AG04449 (cell line): ENCODE measurements at places on chromosomes 6 and 20.

GRCh38 chr6:67210450-67210849 lies 1424.6 kb upstream of the ADGRB3 start:
- DNase-seq = no peak

GRCh38 chr20:54469952-54470351 lies 5.4 kb upstream of the DOK5 start:
- no peak for DNase-seq

- DNase-seq = no peak
These were observed 66.7 kb downstream of the VEGFA start for GRCh38 chr6:43836507-43837240.

- no peak for DNase-seq
These were observed 7.1 kb downstream of the PRIM2 start for GRCh38 chr6:57324538-57324937.

DNA sequence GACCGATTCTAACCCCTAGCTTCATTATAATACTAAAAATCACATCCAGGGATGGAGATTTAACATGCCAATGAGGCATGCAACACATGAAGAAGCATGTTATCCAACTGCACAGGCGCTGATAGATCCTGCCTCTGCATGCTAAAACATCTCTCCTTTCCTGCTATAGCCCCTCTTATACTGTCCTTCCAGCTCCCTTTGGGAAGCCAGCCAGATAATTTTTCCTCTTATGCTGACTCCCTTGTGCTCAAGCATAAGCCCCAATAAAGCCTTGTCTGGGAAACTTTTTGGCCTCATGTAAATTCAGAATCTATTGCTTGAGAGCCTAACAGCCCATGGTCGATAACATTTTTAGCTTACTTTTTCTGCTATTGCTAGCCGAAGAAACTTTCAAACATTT lies 404.3 kb downstream of the EPM2A start:
- DNase-seq = no peak

GRCh38 chr6:13418844-13419243 lies 68.6 kb downstream of the GFOD1 start:
- no peak for DNase-seq

GRCh38 chr6:87724983-87725811 lies 23.2 kb upstream of the AKIRIN2 start:
- DNase-seq = no peak

DNA sequence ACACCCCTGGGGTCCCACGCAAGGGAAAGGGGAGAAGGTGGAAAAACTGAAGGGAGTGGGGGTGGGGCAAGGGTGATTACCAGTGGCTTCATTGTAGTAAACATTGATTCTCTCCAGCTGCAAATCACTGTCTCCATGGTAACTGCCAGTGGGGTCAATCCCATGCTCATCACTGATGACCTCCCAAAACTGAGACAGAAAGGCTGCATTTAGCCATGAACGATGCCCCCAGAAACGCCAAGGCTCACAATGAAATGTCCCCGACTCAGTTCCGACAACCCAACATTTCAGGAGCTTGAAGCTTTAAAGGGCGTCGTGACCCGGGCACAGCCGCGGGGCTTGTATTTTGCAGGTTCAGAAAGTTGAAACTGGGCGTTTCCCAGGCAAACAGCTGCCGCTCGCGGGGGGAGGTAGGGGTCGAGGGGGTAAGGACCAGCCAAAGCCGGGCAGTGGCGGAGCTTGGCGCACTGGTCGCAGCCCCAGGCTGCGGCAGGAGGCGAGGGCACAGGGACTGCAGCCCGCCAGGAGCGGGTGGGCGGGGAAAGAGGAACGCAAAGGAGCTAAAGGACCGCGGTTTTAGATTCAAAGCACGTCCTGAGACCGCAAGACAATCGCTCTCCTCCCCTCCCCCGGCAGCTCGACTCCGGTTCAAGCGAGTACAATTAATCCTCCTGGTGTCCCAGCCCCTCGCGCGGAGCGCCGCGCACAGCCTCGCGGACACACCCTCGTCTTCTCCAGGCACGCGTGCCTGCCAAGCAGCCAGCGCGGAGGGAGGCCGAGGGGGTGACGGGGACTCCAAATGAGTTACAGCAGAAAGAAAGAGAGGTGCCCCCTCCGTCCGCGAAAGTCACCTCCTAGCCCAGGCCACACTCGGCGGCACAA lies 731 bp downstream of the TUBB2B start:
- no peak for DNase-seq

- no peak for DNase-seq
These were observed 33.4 kb upstream of the ZMYND8 start for GRCh38 chr20:47389867-47390347.

DNA sequence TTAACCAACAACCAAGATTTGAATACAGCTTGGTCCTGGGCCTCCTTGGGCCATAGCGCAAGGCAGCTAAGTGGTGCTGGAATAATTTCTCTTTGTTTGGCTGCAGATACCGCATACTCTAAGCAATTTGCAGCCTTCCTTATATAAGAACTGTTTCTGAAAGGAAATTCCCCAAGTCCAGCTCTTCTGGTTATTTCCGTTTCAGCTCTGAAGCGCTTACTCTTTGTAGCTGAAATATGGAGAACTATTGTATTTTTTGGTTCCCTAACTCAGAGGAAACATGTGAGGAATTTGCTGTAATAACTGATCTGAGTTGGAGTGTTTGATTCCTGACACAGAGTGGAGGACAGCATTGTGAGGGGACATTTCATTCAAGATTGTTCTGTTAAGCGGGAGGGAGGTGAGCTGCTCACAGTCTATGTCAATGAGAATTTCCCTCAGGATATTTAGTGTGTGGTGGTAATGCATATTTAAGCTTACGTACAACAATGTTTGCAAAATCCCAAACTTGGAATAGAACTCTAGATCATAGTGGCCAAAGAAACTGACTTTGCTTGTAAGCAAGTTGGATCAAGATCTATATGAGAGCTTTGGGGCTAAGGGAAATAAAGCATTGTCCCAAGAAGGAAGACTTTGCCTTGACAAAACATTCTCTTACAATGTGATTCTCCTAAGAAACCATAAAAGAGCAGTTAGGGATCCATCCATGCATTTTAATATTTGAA lies 576.6 kb upstream of the FLRT3 start:
- DNase-seq = no peak

GRCh38 chr6:71287038-71287437 lies 1.6 kb upstream of the OGFRL1 start:
- no peak for DNase-seq

DNA sequence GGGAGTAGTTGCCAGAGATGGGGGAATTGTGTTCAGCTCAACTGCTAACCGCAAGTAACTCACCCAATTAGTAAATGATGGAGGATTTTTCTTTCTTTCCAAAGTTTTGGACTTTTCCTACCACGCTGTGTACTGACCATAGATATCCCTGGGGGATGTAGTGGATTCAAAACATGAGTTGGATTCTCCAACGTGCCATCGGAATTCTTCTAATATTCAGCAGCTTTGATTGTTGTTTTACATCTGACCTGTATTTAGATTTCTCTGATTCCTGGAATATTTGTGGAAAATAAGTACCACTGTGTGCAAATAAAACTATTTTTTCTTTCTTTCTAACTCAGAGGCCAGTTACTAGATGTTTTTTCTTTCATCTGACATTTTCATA lies 1.1 kb downstream of the CCDC170 start:
- DNase-seq = no peak

- DNase-seq = no peak
These were observed 93.2 kb upstream of the ZNF184 start for GRCh38 chr6:27565839-27566779.

DNA sequence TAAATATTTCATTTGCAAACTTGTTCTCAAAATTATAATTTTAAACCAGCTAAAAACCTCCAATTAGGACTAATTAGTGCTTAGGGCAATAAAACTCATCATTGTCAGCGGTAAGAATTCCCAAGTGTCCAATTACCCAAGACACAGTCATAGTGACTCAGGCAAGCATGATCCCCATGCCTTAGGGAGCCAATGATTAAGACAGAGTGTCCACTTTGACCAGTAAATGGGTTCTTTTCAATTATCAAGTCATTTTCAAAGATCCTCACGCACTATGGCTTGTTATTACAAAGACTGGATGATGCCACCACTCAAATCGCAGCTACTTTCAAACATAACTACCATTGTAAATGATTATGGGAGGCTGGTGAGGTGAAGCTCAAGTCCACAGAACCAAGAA lies 114.0 kb downstream of the BFSP1 start:
- DNase-seq = no peak

GRCh38 chr20:41080866-41081265 lies 52.2 kb downstream of the TOP1 start:
- no peak for DNase-seq
